ENCODE measurements at places on chromosomes 7 and 10.

- no peak for DNase-seq
These were observed 225.4 kb downstream of the USP6NL start for GRCh38 chr10:11386044-11386443.

- DNase-seq: no peak
These were observed 321.8 kb downstream of the ZNF248 start for GRCh38 chr10:37535459-37536246.

DNA sequence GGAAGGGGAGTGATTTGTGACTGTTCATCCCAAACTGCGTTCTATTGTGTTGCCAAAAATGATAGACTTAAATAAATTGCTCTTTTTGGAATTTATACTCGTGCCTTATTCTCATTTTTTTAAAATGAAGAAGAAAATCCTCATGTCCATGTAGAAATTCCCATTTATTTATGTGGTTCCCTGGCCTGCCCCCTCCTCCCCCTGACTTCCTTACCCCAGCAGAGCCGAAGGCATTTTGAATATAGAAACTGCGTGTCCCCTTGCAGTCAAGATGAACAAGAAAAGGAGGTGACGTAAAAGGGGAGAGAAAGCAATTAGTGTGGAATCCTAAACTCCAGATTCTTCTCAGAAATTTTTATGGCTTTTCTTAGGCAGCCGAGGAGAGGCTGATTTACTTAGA is 126.1 kb downstream of the FAM204A start:
- no peak for DNase-seq

DNA sequence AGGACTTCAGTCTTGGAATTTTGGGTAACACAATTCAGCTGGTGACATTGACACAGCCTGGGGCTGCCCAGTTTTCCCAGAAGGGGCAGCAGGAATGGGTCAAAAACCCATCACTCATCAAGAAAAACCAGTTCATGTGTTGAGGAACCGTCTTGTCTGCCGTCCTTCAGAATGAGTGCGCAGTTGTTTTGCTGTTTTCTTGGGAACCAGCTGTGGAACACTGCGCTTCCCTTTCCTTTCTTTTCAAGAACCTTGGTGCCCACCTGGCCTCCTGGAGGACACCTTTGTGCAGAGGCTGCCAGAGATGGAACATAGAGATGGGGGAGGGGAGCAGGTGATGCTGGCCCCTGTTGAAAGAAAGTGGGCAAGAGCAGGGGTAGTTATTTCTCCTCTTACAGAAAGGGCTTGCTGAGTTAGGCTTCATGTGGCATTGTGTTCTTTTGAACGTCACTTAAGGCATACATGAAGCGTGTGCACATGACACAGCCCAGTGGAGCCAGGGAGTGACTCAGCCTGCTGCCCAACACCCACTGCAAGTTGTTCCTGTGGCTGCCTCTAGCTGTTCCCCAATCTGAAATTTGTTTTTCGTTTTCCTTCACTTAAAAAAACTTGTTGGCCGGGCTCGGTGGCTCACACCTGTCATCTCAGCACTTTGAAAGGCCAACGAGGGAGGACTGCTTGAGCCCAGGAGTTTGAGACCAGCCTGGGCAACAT is 87.4 kb upstream of the TNS3 start:
- DNase-seq: no peak

GRCh38 chr10:124740369-124741280 is 3.6 kb downstream of the FAM53B start:
- no peak for DNase-seq

DNA sequence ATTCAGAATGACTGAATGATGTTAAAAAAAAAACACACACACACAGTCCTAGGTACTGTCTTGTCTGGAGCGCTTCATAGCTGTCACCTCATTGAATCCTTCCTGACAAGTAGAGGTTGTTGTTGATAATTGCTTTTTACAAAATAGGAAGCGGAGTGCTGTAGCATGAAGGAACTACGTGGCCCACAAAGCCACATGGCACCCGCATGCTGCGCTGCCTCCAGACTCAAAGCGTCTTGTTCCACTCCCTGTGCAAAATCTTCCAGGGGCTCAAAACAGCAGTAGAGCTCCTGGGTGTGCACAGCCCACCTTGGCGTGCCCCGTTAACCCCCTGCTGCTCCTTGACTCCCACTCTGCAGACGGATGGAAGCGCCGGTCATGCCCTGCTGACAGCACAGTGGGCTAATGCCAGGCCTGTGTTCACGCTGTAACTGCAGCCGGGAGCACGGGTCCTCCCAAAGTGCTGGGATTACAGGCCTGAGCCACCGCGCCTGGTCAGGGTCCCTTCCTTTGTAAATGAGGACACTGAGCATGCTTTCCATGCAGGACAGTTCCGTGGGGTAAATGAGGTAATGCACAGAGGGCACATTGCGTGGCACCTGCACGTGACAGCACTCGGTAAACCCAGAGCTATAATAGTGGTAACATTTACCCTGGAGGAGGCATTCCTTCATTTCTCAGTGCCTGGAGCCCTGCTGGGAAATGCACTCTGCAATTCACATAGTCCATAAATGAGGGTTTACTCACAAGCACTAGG is 91.1 kb upstream of the GNA12 start:
- DNase-seq: no peak

GRCh38 chr7:27128034-27128433 is 2.5 kb downstream of the HOXA4 start:
- no peak for DNase-seq

GRCh38 chr7:137306748-137307147 is 36.8 kb downstream of the PTN start:
- no peak for DNase-seq

DNA sequence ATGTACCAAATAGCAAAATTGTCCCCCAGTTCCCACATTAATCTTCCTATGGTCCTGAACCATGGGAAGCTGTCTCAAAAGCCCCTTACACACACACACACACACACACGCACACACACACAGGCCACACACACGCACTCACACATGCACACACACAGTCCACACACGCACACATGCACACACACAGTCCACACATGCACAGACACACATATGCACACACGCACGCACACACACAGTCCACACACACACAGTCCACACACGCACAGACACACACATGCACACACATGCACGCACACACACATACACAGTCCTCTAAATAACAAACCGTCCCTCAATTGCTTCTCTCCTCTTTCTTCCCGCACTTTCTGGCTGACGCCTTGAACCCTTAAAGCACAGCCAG is 265.3 kb downstream of the TCERG1L start:
- no peak for DNase-seq

DNA sequence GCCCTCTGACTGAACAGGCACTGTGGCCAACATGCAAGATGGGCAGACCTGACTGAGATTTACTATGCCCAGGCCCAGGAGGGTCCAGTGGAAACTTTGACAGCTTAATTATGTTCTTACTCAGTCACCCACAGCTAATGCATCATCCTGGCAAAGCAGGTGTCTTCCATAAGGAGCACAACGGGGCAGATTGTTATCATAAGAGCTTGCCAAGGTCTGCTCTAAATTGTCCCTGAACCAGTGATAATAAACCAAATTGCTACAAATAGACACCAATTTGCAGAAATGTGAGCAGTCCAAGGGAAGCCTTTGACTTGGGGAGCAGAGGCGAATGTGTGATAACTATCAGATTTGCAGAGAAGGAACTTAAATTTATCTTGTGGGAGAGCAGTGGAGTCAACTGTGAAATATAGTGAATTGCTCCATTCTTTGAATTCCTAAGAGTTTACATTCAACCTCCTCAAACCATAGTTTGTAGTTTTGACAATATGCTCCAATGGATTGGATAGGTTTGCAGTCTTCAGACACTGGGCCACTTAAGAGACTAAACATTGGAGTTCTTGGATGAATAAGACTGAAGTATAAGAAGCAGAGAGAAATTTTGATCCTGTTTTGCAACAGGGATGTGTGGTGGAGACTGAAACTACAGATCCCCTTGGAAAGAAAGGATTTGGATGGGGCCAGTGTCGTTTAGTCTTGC is 494.7 kb downstream of the CCSER2 start:
- DNase-seq: no peak

GRCh38 chr10:127133672-127134500 is 62.5 kb downstream of the INSYN2A start:
- no peak for DNase-seq

DNA sequence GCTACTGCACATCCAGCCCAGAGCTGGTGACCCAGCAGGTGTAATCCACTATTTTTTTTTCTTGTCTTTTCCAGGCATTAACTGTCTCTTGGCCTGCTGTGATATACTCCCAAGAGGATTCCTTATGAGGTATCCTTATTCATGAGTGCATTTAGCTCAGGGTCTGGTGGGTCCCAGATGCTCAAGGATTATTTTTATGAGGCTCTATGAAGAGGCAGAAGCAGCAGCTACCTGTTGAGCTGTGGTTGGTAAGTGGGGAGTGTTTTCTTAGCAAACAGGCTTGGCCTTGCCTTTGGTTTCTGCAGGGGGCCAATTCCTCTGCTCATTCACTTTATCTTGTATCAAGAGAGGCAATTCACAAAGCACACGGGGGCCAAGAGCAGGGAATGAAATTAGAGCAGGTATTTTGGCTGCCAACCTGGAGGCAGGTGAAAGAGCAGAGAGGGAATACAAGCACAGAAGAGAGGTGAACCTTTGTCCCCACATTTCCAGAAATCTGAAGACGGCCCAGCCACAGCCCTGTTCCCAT is 221.6 kb downstream of the TMEM178B start:
- no peak for DNase-seq

- no peak for DNase-seq
These were observed 104.2 kb upstream of the CDCA7L start for GRCh38 chr7:22049766-22050500.

DNA sequence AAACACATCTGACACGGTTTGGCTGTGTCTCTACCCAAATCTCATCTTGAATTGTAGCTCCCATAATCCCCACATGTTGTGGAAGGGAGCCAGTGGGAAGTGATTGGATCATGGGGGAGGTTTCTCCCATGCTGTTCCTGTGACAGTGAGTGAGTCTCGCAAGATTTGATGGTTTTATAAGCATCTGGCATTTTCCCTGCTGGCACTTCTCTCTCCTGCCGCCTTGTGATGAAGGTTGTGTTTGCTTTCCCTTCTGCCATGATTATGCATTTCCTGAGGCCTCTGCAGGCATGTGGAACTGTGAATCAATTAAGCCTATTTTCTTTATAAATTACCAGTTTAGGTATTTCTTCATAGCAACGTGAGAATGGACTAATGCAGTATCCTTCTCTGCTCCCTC is 5.9 kb upstream of the HTR5A start:
- no peak for DNase-seq

- DNase-seq: no peak
These were observed 119.2 kb upstream of the NPVF start for GRCh38 chr7:25347360-25348066.

DNA sequence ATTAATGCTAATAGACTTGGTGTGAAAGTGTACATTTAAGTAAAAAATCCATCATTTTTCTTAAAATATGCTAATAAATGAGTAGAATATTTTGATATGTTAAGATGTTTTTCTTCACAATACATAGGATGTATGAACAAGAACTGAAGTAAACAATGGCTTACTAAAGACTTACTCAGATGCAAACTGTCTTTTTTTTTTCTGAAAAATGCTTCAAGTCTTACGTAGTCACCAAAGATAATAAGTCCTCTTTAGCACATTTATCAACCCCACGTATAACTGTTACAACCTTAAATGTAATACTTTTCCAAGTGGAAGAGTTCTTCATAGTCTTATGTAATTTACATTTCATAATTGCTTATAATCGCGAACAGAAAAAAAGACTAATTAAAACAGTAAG is 54.8 kb downstream of the MDFIC start:
- no peak for DNase-seq

DNA sequence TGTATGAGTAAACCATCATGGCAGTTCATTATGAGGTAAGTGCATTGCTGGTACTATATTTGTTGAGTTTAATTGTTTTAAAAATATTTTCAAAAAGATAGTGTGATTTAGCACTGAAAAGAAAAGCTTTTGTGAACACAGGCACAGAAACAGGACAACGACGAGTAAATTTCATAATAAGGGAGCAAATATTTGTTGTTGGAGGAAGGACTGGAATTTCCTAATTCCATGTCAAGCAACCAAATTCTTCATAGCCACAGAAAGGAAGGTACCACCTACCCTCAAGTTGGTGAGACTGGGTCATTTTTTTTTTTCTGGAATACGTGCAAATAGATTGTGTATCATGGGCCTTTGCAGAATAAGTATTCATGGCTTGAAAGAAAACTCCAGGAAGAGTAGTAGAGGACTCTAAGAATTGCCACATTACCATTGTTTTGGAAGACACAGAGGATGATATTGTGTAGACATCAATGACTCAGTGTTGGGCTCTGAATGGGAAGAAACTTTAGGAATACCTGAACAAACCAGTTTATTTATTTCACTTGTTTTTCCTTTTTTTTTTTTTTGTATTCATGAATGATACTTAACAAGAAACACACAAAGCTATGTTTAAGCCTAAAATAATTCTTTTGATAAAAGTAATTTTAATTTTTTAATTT is 7.8 kb downstream of the UBE2D4 start:
- DNase-seq: no peak

GRCh38 chr10:48932831-48933664 is 6.6 kb downstream of the LRRC18 start:
- no peak for DNase-seq

- no peak for DNase-seq
These were observed 460.1 kb downstream of the PLXDC2 start for GRCh38 chr10:20276127-20276979.

DNA sequence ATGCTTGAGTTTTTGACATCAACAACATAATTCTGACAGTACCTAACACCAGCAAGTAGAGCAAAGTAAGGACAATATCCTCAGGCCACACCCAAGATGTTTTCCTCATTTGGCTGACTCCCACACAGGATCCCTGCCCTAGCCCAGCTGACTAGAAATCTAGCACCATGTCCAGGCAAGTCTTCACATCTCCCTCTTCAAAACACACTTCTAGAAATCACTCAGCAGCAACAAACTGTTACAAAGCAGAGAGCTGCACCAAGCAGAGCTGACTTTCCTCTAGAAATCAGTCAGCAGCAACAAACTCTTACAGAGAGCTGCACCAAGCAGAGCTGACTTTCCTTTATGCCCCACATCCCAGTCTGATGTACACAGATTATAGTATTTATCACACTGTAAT is 7.7 kb downstream of the TMEM168 start:
- DNase-seq: no peak

DNA sequence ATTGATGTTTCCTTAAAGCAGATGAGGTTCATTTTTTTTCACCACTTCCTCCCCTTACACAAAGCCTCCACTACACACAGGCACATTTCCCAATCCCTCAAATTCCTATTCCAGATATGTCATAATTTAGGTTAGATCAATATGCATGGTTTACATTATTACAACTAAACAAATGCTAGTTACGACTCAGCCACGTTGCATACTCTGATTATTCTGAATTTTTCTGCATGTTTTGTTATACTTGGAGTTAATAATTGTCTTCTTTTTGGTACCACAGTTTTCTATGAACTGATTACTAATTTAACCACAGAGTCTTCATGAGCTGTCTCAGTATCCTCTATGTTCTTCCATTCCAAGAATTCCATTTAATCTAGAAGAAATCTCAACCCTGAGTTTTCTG is 4.4 kb upstream of the BICC1 start:
- no peak for DNase-seq

- no peak for DNase-seq
These were observed 3.5 kb upstream of the EN2 start for GRCh38 chr7:155454183-155455112.

GRCh38 chr7:44119829-44120380 is 3.4 kb downstream of the POLD2 start:
- DNase-seq: no peak
